Stimulated activated CD8-positive, alpha-beta memory T cell treated with anti-CD3 and anti-CD28 coated beads, Interleukin-2, amount 100 ng/mL, for 48 hours (primary cell): ENCODE measurements at places on chromosomes 16 and 17.

- no peak for DNase-seq
These were observed 5.7 kb upstream of the B9D1 start for GRCh38 chr17:19368229-19368628.

DNA sequence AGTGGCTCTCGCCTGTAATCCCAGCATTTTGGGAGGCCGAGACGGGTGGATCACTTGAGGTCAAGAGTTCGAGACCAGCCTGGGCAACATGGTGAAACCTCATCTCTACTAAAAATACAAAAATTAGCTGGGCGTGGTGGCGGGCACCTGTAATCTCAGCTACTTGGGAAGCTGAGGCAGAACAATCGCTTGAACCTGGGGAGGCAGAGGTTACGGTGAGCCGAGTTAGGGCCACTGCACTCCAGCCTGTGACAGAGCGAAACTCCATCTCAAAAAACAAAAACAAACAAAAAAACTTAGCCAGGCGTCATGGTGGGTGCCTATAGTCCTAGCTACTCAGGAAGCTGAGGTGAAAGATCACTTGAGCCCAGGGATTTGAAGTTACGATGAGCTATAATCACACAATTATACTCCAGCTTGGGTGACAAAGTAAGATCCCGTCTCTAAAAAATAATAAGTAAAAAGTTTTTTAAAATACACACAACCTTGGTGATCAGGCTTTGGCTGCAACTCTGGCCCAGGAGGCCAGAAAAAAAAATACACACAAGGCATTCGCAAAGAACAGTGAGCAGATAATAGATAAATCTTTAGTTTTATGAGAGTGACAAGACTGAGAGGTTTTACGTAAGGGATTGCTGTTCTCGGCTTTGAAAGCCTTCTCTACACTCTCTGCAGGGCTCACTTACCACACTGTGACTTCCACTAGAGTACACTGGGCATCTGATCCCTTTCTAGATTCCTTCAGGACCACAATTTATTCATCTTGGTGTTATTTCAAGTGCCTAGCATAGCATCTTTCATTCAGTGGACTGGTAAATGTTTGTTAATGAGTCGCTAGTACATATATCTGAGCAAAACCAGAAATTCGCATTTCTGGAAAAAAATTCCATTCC is 5.9 kb downstream of the GSPT1 start:
- no peak for DNase-seq

DNA sequence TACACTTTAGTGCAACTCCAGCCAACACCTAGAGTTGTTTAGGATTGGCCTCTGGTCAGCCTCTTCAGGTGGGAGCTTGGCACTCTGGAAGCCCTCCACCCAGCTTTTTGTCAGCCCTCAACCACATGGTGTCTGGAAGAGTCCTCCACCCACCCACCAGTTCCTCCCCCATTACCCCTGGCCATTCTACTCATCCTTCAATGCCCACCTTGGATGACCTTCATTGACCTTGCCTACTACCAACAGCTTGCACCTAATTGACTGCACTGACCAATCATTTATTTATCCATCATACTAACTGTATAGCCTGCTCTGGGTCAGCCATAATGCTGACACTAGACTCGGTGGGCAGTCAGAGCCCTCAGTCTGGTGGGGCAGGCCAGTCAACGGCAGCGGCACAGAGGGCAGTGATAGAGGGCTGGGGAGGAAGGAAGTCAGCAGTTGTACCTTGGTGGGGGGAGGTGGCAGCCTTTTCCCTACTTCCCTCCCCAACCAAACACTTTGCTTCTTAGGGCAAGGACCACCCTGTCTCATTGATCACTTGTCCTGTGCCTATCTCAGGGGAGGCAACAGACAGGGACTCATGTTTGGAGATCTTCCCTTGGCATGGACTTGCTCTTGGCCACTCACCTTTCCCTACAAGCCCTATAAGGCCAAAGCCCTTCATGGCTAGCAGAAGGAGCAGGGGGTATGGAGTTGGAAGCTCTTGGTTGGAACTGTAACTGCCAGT is 29.3 kb downstream of the SLC13A5 start:
- DNase-seq = no peak

DNA sequence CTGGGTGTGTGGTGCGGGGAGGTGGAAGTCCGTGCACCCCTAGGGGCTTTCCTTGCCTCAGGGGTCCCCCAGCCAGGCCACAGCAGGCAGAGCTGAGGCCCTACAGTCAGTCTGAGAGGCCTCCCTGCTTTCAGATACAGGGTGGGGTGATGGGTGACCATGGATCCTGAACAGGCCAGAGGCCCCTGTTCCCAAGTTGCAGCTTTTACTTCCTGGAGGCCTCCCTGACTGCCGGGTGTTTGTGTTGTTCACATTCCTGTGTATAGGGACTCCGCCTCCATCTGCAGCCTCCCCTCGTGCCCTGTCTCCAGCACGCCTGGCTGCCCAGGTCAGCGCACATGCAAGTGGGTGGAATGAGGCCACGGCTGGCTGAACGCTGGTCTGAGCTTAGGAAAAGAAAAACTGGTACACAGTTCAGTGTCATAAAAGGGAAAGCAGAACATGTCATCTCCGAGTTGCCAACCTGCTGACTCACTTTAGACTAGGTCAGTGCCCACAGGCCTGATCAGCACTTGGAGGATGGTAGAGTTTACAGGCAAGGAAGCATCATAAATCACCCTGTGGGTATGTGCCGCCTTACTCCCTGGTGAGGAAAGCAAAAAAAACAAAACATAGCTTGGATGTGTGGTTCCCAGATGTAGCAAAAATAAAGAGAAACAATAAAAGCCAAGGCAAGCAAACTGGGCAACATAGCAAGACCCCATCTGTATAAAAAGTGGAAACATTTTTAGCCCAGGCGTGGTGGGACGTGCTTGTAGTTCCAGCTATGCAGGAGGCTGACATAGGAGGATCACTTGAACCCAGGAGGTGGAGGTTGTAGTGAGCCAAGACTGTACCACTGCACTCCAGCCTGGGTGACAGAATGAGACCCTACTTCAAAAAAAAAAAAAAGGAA is 6.2 kb upstream of the SLC7A6 start:
- no peak for DNase-seq

GRCh38 chr16:85610446-85611193 is 2.5 kb upstream of the GSE1 start:
- peak; percentile 84 for DNase-seq
